NCI-H2029 treated with DMSO at 0.1 percent for 48 hours (cell line): ENCODE measurements at places on chromosomes 5 and 9.
A peak's percentile ranks its signal among the peaks of the same experiment; 100 is the strongest.

DNA sequence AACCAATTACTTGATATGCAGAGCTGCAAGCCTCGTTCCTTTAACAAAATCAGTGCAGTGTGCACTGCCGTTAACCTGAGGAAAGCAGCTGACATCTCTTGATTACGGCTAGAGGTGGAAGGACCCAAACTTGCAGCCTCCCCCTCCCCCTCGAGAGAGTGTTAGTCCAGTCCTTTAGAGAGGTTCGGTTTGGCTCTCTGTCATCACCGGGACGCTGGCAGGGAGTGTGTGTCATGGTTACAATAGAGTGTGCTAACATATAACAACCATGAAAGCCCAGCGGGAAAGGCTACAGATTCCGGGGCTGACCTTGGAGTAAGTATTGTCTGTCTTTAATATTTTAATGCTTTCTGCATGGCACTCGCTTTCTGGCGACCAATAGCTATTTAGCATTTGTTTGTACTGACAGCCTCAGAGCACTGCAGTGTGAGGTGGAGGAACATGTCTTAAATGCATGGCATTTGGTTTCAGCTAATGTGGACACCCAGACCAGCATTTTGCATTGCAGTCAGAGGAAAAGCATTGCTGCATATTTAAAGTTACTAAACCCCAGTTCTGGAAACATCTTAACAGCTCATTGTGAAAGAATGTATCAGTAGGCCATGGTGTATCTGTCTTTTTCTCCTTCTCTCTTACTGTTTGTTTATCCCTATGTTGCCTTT is 237.5 kb downstream of the CD180 start:
- DNase-seq = peak; percentile 63

DNA sequence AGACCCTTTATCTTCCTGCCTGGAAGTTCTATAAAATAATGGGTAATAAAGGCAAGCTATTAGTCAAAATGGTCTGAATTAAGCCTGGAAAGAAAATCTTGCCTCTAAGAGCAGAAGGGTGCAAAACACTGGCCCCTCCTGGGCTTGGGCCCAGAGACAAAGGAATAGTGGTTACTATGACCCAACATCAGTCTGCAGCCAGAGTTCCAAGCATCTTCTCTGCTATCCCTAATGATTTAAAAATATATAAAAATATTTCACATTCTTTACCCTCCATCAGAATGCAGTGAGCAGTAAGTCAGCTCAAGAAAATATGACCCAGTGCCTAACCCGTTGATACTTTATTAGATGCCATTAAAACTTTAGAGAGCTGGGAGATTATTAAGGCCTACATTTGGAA is 14.7 kb downstream of the TNFAIP8 start:
- DNase-seq = no peak

DNA sequence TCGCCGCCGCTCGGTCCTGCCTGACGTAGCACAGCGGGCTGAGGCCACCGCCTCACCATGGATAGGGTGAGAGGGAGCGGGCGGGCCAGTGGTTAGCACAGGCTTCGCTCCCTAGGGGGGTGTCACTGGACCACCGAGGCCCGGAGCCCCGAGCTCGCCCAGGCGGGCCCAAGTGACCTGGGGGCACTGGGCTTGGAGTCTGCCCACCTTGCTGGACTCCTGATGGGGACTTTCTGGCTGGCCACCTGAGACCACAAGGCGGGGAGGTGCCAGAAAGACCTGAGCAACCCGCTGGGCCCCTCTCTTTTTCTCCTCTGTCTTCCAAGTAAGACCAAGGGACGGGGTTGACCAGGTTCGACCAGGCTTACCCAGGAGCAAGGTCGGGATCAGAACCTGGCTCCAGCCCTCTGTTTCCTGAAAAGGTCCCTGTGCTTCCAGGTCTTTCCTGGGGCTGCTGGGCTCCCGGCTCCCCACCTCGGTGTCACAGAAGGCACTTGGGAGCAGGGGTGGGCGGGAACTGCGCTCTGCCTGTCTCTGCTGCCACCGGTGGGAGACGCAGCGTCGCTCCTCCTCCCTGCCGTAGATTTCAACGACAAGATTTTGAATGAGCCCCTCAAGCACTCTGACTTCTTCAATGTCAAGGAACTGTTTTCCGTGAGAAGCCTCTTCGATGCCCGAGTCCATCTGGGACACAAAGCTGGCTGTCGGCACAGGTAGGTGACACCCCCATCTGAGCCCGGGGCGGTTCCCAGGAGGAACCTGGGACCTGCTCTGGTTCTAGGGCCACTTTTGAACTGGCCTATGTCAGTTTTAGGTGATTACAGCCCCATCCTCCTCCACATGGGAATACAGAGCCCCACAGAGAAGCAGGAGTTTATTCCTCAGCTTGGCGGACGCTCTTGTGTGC is 1.0 kb downstream of the MRPS2 start:
- no peak for DNase-seq

GRCh38 chr5:170439223-170439943 is 50.2 kb upstream of the KCNMB1 start:
- DNase-seq = no peak

- DNase-seq = no peak
Measured at GRCh38 chr5:71893451-71893850, 174.4 kb downstream of the CARTPT start.

DNA sequence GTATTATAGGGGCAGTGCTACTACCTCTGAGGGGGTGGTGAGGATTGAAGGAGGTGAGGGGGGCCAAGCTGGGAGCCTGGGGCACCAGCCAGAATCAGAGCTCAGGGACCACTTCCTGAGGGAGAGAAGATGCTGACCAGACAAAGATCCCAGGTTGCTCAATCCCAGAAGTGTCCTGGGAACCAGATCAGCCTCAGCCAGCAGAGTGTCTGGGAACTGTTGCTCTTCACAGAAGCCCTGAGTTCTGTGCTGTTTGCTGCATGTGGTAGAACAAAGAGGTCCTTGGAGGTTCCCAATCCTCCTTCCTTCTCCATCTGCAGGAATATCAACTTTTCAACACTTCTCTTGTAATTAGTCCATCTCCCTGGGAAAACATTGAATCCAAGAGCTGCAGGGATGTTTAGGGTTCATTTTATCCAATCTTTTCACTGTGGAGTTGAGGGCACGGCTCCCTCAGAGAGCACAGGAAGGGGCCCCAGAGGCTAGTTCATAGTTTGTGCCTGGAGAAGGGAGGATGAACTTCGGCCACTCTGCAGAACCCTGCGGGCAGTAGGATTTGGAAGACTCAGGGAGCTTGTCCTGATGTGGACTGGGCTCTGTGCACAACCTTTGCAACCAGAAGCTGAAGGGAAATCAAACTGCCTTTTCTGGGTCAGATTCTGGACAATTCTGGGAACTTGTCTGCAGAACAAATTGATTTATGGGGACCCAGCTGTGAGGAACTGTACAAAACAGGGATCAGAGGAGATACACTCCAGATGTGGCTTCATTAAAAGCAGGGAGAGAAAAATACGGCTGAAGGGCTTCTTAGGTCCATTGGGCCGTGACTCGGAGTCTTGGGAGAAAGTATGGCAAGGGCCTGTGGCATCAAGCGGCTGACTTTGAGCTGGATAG is 57.1 kb downstream of the GALNT12 start:
- no peak for DNase-seq

- DNase-seq = peak; percentile 12
Measured at GRCh38 chr5:82748688-82749460, 328.3 kb downstream of the TMEM167A start.

GRCh38 chr5:171369056-171369455 is 18.6 kb upstream of the NPM1 start:
- no peak for DNase-seq

GRCh38 chr5:17619354-17619753 is 9.2 kb downstream of the TAF11L12 start:
- no peak for DNase-seq

GRCh38 chr9:94528886-94529285 is 26.0 kb upstream of the PCAT7 start:
- no peak for DNase-seq

- peak; percentile 96 for DNase-seq
Measured at GRCh38 chr9:124267271-124267807, 9.6 kb downstream of the NEK6 start.

GRCh38 chr5:178465861-178466288 is 124.3 kb downstream of the COL23A1 start:
- no peak for DNase-seq

DNA sequence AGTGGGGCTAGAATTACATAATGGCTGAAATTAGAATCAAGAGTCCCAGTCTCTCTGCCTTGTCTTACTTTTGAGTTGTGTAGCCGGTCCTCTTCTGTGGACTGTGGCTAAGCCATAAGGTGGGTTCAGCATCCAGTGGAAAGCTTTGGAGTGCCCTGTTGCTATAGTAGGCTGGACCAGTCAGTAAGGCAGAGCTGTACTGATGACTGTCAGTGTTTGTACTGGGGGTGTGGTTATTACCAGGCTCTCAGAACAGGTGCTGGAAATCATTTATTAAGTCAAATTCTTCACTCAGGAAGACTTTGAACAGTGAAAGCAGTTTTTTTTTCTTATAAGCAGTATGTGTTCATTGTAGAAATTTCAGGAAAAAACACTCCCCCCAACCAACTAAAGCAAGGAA is 129.4 kb downstream of the ZSWIM6 start:
- no peak for DNase-seq

GRCh38 chr9:6758248-6758497 is 400 bp downstream of the KDM4C start:
- DNase-seq = no peak

DNA sequence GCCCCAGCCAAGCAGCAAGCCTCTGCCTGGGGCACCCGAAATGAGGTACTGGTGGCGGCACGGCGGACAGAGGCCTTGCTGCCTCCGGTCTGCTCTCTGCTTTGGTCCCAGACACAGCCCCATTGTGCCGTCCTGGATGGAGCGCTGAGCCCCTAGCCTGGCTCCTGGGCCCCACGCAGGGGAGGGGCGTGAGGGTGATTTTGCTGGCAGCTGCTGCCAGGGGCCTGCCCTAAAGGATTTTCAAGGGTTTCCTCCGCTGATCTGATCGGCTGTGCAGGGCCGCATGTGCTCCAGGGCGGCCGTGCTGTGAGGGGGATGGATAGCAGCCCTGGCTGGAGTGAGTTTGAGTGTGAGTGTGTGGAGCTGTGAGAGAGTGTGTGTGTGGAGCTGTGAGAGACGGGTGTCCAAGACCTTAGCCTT is 1.3 kb downstream of the GPSM1 start:
- DNase-seq = no peak

DNA sequence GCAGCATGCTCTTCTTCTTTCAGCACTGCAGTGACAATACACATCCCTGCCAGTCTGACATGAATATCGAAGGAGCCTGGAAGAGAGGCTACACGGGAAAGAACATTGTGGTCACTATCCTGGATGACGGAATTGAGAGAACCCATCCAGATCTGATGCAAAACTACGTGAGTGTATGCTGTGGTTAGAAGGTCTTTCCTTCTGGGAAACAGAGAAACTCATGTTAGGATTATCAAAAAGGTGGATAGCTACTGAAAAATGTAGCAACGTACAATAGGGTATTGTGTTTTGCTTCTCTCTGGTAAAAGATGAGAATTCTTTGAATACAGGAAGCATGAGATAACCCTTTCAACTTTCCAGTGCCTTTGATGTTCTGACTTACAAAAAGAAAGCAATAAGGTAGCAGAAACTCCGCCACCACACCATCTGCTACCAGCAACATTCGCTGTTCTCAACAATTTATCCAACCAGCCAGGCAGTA is 133.3 kb downstream of the PCSK5 start:
- DNase-seq = no peak

GRCh38 chr5:39578887-39579497 is 154.2 kb upstream of the DAB2 start:
- DNase-seq = no peak

- DNase-seq = no peak
Measured at GRCh38 chr5:126970517-126971017, 59.8 kb downstream of the MARCHF3 start.

DNA sequence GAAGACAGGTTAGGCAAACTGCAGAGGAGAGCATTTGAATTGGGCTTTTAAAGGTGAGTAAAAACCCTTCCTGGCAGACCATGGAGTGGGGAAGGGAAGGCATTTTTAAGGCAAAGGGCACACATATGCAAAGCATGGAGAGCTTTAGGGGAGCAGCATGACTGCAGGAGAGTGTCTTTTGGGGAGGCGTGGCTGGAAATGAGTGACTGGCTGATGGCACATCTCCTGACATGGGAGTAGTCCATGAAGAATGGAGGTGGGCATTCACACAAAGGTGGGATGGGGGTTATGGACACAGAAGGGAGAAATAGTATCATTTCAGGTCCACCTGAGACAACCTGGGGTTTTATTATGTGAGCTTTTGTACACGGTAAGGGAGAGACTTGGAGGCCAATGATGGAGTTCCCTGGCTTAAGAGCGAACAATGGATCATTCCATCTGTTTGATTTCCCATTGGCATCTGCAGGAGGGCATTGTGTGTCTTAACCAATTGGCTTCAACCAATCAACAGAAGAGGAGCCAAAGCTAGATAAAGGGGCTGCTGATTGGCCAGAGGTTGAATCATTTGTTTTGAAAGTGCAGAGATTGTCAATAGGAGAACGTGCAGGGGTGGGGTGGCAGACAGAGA is 2.1 kb downstream of the NSG2 start:
- peak; percentile 35 for DNase-seq

- no peak for DNase-seq
Measured at GRCh38 chr5:104170926-104171325, 608.3 kb upstream of the NUDT12 start.

GRCh38 chr5:126561908-126562307 is 33.1 kb downstream of the ALDH7A1 start:
- DNase-seq = no peak

DNA sequence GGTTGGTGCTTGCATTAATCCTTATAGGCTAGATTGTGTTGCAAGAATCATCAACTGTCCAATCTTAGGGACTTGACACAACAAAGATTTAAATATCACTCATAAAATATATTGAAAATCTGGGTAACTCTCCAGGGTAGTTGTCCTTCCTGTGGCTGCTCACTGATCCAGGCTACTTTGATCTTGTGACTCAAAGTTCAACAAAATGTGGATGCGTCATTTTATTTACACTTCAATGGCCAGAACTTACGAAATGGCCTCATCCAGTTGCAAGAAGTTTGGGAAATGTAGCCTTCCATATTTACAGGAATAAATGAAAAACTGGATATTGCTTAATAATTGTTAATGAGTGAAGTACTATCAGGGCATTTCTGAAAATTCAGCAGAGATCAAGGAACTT is 235.5 kb upstream of the ACTBL2 start:
- no peak for DNase-seq

DNA sequence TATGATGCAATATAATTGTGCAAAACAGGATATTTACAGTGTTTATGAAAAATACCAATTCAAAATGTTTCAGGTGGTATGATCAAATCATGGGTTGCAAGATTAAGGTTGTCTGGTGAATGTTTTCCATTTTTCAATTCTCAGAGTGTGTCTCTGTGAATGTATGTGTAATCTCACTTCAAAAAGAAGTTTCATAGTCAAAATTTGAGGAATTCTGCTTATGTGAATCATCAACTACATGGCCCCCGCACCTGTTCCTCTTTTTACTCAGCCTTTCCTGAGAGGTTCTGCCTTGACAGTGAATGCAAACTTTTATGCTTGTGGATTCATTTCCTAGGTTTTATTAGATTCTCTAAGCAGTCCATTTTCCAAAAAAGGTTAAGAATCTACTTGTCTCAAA is 32.1 kb downstream of the KCTD16 start:
- DNase-seq = no peak

DNA sequence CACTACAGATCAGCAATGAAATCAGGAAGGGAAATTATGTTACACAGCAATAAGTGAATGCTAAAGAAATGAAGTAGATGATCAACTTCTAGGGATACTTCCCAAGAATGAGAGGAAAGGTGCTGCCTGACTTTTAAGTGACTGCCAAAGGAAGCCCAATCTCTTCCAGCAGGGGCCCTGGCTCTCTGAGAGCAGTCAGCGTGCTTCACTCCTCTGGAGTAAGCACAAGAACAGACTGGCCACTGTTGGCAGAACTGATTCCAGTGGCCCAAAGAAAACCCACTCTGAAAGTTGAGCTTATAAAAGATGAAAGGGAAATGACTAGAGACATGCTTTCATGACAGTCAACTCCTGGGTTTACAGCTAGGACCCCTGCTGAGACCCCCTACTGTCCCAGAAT is 41.8 kb downstream of the MTMR12 start:
- DNase-seq = no peak
